Right ventricle myocardium inferior (tissue), 1 donor: ENCODE measurements at places on chromosomes 7 and 10. TPM values are rescaled to one million over a fixed set of nuclear protein-coding genes. Genes with fewer than 3 reads are reported as not detected.

The ATOH7 gene
- not detected for total RNA-seq

The SPDYE18 gene
- total RNA-seq: 0.41 TPM

The HOXA3 gene
- total RNA-seq: not detected

The HTR5A gene
- not detected for total RNA-seq

The ARID5B gene
- total RNA-seq: 14.0 TPM

The MSMB gene
- not detected for total RNA-seq

The AGMO gene
- total RNA-seq: 0.16 TPM

The TAS2R5 gene
- 0.27 TPM for total RNA-seq
